ENCODE measurements at places on chromosomes 11 and 22.

GRCh38 chr11:88511006-88511405 is 173.5 kb upstream of the CTSC start:
- DNase-seq, result no peak

- peak; percentile 26 for DNase-seq
These were observed 716 bp downstream of the AMOTL1 start for GRCh38 chr11:94768602-94769541.

DNA sequence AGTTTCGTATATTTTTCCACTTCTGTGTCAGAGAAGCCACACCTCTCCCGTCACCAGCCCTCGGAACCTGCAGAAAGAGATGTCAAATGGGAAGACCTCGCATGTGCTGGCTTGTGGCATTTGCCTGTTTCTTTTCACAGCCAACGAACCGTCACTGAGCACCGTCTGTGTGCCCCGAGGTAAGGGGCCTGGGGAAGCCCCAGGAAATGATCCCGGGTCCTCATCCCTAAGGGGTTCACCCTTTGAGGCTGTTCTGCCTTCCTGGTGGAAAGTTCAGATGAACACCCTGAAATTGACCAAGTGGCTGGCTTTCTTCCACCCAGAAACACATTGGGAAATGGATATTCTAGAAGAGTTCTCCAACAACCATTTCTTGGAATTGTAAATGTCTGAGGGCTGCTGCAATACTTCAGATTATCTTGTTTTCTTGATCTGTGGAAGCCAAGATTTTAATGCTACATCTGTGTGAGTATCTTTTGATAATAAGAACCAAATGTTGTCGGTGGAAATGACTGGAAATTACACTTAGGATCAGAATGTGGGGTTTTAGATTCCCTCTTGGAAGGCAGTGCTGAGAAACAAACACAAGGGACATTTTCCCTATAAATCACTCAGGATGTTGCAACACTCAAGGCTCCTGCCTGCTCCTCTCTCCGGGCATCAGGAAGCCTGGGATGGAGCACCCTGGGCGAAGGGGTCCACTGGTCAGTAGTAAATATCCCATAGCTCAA is 37.6 kb downstream of the RIBC2 start:
- no peak for DNase-seq

- DNase-seq, result no peak
These were observed 61.5 kb upstream of the HMGXB4 start for GRCh38 chr22:35195821-35196220.
